ENCODE measurements at places on chromosomes 13 and 19.

GRCh38 chr13:61728471-61728870, 312.8 kb upstream of the PCDH20 start:
- H3K36me3 ChIP-seq: no peaks in the 10 kb centered on the region
- H3K27me3 ChIP-seq: no peaks in the 10 kb centered on the region
- no peak for DNase-seq
- H3K27ac ChIP-seq: no peak overlapping the region
- no peaks in the 10 kb centered on the region for H3K4me1 ChIP-seq
- no peak overlapping the region for H3K4me3 ChIP-seq

GRCh38 chr13:73781384-73781783, 352.8 kb downstream of the KLF12 start:
- H3K27ac ChIP-seq: no peak overlapping the region
- no peaks in the 10 kb centered on the region for H3K27me3 ChIP-seq
- H3K4me1 ChIP-seq: no peaks in the 10 kb centered on the region
- no peak overlapping the region for H3K4me3 ChIP-seq
- no peaks in the 10 kb centered on the region for H3K36me3 ChIP-seq

- H3K27ac ChIP-seq: peak overlapping the region; percentile 100
- H3K36me3 ChIP-seq: peaks cover 33% of the 10 kb centered on the region
- no peak for DNase-seq
- no peaks in the 10 kb centered on the region for H3K27me3 ChIP-seq
Observed at GRCh38 chr19:1270213-1270853, 1.2 kb downstream of the CIRBP start.

DNA sequence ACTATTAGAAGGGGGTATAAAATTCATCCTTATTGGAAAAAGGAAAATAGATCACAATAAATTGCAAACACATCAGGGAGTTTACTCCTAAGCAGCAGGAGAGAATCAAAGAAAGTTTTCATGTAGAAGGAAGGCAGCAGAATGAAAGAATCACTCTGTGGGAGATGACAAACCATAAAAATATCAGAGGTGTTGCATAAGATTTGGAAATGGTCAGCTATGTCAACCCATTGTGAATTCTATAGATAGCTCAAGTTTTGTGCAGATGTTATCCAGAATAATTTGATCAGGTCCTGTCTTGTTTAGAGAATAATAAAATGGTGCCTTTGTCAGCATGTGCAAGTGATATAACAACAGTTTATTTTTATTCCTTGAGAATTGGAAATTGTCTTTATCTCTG, 622.4 kb downstream of the DCT start:
- H3K4me3 ChIP-seq: no peak overlapping the region
- H3K27ac ChIP-seq: no peak overlapping the region
- H3K36me3 ChIP-seq: no peaks in the 10 kb centered on the region
- no peaks in the 10 kb centered on the region for H3K27me3 ChIP-seq
- no peaks in the 10 kb centered on the region for H3K4me1 ChIP-seq

DNA sequence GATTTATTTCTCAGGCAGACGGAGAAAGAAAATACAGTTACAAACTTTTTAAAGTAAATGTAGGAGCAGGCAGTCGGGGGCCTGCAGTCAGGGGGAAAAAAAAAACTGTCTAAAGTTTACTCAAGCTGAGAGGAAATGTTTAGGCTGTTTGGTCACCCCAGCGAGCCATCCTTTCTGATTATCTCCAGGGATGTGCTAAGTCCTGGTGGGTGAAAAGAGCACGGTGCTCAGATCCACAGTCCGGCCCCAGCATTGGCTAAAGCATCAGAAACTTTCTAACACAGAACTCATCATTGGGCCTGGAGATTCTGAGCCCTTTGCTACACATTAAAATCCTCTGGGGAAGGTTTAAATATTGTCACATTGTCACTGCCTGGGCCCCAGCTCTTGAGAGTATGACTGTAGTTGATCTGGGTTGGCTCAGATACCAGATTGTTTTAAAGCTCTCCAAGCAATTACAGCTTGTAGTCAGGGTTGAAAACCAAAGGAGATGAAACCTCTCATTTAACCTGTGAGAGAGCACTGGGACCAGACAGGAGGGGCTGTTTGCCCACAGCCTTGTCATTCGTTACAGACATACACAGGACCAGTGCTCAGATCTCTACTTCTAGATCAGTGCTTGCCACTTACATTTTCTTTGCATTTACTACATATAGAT, 131.1 kb upstream of the HTR2A start:
- no peak overlapping the region for H3K4me3 ChIP-seq
- H3K27ac ChIP-seq: no peak overlapping the region
- H3K27me3 ChIP-seq: peaks cover 8% of the 10 kb centered on the region

DNA sequence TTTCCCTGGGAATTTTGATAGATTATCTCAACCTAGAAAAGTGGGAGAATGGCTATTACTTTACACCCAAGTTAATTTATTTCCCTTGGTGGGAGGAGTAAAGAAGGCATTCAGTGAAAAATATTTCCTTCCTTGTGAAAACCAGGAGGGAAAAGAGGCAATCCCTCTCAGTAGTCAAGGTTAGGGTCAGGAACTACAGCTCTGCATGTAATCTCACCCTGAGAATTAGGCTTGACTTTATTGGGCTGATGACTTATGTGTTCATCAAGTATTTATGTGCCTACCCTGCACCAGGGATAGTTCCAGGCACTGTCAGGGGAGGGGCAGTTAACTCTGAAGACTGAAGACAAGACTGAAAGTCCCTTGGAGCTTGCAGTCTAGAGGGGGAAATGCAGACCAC, 281.8 kb downstream of the DLEU7 start:
- no peak overlapping the region for H3K27ac ChIP-seq
- H3K4me3 ChIP-seq: no peak overlapping the region
- H3K27me3 ChIP-seq: no peaks in the 10 kb centered on the region

GRCh38 chr13:48580896-48581295, 48.0 kb upstream of the RCBTB2 start:
- H3K27ac ChIP-seq: no peak overlapping the region
- H3K4me1 ChIP-seq: peaks cover 2% of the 10 kb centered on the region
- H3K36me3 ChIP-seq: no peaks in the 10 kb centered on the region
- no peak for DNase-seq
- H3K27me3 ChIP-seq: no peaks in the 10 kb centered on the region

- no peaks in the 10 kb centered on the region for H3K27me3 ChIP-seq
- peaks cover 36% of the 10 kb centered on the region for H3K4me1 ChIP-seq
- no peak for DNase-seq
- H3K36me3 ChIP-seq: no peaks in the 10 kb centered on the region
Observed at GRCh38 chr19:14559916-14560775, 11.7 kb downstream of the NDUFB7 start.

DNA sequence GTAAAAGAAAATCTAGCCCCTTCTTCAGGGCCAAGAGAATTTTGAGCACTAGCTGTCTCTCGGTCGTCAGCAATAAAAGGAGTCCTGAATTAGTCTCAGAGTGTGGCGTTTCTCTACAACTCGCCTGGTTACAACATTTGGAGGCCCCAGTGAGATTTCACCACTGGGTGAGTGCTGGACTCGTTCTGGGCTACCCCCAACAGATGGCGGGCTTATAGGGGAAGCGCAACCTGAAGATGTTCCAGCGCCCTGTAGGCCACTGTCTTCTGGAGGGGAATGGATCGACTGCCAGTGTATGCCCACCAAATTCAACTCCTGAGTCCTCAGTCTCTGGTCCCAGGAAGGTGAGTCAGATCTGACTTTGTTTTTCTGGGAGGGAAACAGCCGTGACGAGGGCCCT, 11.7 kb upstream of the ZNF181 start:
- no peaks in the 10 kb centered on the region for H3K4me1 ChIP-seq
- no peak for DNase-seq
- H3K36me3 ChIP-seq: no peaks in the 10 kb centered on the region
- no peak overlapping the region for H3K4me3 ChIP-seq
- no peaks in the 10 kb centered on the region for H3K27me3 ChIP-seq

GRCh38 chr19:447816-448560, 12.8 kb downstream of the SHC2 start:
- no peak overlapping the region for H3K4me3 ChIP-seq
- H3K36me3 ChIP-seq: no peaks in the 10 kb centered on the region
- DNase-seq: no peak
- no peaks in the 10 kb centered on the region for H3K27me3 ChIP-seq

DNA sequence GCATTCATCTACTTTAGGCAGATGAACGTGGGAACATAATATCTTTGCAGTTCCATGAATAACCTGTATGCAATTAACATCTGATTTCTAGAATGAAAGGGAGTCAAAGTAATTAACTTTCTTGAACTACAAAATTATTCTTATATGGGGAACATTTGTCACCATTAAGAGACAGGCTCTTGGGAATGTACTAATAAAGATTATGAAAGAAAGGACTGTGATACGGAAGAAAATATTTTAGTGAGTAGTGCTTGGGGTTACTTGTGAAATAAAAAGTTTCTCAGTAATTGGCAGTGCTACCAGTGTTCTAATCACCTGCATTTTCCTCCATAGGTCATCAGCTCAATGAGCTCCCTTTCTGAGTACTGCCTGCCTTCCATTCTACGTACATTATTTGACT, 85.4 kb downstream of the FRY start:
- no peak overlapping the region for H3K4me3 ChIP-seq
- no peaks in the 10 kb centered on the region for H3K4me1 ChIP-seq
- H3K27ac ChIP-seq: no peak overlapping the region
- H3K36me3 ChIP-seq: no peaks in the 10 kb centered on the region
- H3K27me3 ChIP-seq: no peaks in the 10 kb centered on the region

DNA sequence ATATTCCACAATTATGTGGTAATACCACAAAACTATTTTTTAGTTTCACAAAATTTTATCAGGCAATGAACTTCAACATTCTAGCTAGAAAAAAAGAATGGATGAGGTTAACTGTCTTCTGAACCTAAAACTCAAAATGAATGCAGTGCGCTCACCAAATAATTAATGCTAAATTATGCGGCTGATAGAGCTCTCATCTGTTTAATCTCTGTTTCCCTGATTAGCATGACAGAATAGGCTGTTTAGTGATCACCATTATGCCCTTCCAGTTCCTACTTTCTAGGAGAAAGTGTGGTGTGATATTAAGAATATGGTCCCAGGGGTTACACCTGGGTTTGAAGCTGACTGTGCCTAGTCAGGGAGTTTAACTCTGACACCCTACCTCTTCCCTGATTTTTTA, 42.8 kb upstream of the POSTN start:
- H3K36me3 ChIP-seq: no peaks in the 10 kb centered on the region
- no peaks in the 10 kb centered on the region for H3K4me1 ChIP-seq
- H3K4me3 ChIP-seq: no peak overlapping the region
- no peak for DNase-seq
- H3K27me3 ChIP-seq: no peaks in the 10 kb centered on the region

GRCh38 chr19:15675560-15675959, 2.7 kb downstream of the CYP4F12 start:
- DNase-seq: no peak
- H3K4me3 ChIP-seq: no peak overlapping the region
- peaks cover 19% of the 10 kb centered on the region for H3K4me1 ChIP-seq
- H3K36me3 ChIP-seq: no peaks in the 10 kb centered on the region

DNA sequence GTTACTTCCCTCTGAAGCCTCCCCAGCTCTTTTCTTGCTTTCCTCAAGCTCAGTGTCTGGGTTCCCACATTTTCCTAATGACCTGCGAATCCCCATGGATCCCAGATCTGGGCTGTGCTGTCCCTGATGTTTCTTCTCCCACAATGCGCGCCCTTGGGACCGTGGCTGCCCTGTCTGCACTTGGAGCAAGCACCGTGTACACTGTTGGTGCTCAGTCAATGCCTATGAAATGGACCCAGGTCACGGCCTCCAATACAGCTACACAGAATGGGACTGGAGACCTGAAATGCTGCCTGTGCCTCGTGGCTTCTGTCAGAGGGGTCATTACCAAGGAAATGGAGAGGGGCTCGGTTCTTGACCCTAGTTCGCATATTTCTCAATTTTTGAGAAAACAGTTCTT, 160.1 kb upstream of the SOX1 start:
- no peak overlapping the region for H3K27ac ChIP-seq
- H3K4me1 ChIP-seq: no peaks in the 10 kb centered on the region
- H3K27me3 ChIP-seq: peaks cover 5% of the 10 kb centered on the region
- no peaks in the 10 kb centered on the region for H3K36me3 ChIP-seq
- H3K4me3 ChIP-seq: no peak overlapping the region
- no peak for DNase-seq

DNA sequence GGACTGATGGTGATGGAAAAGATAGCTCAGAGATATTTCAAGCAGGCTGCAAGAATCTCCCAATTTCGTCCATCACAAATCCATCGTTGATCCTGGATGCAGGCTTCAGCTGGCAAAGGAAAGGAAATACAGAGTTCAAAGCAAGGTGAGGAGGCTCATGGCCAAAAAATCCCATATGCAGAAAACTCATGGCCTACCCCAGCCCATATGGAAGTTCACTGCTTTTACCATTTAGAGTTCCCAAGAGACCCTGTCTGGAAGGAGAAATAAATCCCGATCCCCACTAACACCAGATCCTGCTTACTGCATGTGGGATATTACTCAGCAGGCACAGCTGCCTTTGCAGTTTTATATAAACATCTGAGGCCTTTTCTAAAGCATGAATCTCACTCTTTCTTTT, 412.9 kb upstream of the SPRY2 start:
- H3K36me3 ChIP-seq: no peaks in the 10 kb centered on the region
- no peaks in the 10 kb centered on the region for H3K27me3 ChIP-seq
- no peak overlapping the region for H3K27ac ChIP-seq
- no peak overlapping the region for H3K4me3 ChIP-seq
- DNase-seq: no peak

- H3K27me3 ChIP-seq: no peaks in the 10 kb centered on the region
- no peak overlapping the region for H3K27ac ChIP-seq
- H3K4me3 ChIP-seq: no peak overlapping the region
- DNase-seq: no peak
- H3K4me1 ChIP-seq: no peaks in the 10 kb centered on the region
Observed at GRCh38 chr13:42350141-42350540, 78.2 kb downstream of the AKAP11 start.

- no peak overlapping the region for H3K27ac ChIP-seq
- no peaks in the 10 kb centered on the region for H3K4me1 ChIP-seq
- H3K27me3 ChIP-seq: no peaks in the 10 kb centered on the region
- no peak for DNase-seq
Observed at GRCh38 chr13:88074794-88075510, 403.8 kb downstream of the SLITRK5 start.

DNA sequence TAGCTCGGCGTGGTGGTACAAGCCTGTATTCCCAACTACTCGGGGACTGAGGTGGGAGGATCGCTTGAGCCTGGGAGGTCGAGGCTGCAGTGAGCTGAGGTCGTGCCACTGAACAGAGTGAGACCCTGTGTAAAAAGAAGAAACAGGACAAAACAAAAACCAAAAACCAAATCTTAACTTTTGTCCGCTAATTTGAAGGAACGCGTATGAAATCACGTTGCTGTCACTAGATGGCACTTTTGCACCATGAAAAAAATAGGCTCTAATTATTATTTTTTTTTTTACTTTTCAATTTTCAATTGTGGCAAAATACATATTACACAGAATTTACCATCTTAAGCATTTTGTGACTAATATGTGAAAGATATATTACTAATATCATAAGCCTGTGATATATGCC, 17.6 kb upstream of the ZNF835 start:
- no peaks in the 10 kb centered on the region for H3K4me1 ChIP-seq
- H3K36me3 ChIP-seq: no peaks in the 10 kb centered on the region
- H3K27me3 ChIP-seq: no peaks in the 10 kb centered on the region

DNA sequence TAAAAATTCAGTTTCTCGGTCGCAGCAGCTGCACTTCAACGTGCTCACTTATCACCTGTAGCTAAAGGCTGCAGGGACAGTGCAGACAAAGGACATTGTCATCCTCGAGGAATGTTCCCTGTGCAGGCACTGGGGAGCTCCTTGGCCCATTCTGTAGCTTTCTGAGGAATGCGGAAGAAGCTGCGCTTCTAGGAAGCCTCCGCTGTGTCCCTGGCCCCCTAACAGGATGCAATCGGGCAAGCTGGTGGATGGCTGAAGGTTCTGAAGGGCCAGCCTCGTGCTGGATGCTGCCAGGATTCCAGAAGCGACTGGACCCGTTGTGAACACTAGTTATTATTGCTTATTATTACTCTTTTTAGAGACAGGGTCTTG, 8.1 kb downstream of the ANO8 start:
- peaks cover 6% of the 10 kb centered on the region for H3K36me3 ChIP-seq
- H3K4me1 ChIP-seq: peaks cover 5% of the 10 kb centered on the region
- peak overlapping the region; percentile 90 for H3K27ac ChIP-seq
